Stimulated activated naive B cell treated with anti-CD40 and anti-IgM and Interleukin-4, amounts not matched to agents 10 μg/mL and 1 μg/mL and 100 μg/mL, for 72 hours (primary cell): ENCODE measurements at places on chromosomes 5 and 9.

- DNase-seq = no peak
Measured at GRCh38 chr5:125227333-125228095, 481.1 kb upstream of the ZNF608 start.

DNA sequence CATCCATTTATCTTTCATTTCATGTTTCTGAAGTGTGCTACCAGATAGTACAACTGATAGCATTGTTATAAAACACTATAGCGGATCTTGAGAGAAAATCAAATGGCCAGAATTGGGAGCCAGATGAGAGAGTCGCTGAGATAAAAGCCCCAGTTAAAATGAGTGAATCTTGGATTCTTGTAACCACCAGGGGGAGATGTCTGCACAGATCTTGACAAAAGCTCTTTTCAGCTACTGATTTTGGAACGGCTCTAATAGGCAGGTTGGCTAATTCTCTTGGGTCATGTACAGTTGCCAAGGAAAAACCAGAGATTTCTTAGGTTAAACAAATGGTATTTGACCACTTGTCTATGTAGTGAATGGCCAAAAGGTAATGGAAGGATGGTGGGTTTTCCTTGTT, 21.7 kb downstream of the F2RL2 start:
- DNase-seq = peak; percentile 7

DNA sequence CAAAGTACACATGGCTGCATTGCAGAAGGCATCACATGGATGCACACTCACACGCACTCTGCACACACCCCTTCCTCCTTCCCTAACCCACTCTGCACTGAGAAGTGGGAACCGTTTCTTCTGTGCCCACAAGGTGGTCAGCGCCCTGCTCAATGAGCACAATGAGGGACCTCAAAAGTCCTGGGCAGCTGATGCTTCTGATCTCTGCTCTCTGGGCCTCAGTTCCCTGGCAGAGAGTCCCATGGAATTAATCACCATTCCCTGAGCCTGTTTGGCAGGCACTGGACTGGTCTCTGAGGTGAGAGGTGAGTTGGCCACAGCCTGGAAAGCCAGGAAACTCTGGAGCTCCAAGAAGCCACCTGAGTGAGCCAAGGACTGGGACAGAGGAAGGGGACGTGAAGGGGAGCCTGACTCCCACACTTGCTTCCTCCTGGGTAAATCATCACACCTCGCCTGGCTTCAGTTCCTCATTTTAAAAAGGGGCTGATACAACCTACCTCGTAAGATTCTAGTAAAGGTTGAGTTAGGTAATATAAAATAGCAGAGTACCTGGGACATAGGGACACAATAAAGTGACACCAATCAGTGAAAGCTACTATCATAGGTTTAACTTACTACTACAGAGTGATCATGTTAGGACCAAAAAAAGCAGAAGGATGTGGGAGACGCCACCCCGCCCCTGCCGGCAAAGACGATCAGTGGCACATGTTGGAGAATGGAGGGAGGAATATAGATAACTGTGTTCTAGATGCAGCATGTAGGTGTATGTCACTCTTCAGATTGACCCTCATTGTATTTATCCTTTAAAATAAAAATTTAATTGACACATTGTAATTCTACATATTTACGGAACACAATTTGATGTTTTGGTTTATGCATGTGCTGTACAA, 21.1 kb upstream of the IGFBPL1 start:
- no peak for DNase-seq

DNA sequence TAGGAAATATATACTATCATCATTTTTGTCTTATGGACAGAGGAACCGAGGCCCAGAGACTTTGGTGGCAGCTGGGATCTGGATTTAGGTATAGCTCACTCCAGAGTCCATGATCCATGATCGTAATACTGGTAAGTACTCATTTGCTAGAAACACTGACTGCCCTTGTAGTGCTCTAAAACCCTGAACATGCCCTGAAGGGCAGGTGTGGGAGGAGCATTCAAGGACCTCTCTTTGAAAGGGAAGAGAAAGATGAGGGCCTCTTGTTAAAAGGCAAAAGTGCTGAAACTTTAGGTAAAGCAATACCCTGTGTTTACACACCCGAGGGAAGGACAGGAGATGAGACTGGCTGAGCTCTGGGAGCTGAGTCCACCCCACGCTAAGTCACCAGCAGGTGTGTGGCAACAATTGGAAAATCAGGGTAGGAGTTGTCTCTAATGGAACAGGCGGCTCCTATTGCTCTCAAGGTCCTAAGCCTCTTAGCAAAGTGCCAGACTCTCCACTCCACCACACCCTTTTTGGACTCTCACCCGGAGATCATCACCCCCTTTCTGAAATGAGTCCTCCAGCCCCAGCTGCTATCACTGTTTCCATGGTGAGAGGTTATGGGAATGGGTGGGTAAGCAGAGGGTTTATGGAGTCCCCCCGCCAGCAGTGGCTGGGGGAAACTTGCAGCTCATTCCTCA, 34.8 kb downstream of the TRPC7 start:
- DNase-seq = no peak

GRCh38 chr5:14767053-14767452, 102.5 kb downstream of the OTULIN start:
- no peak for DNase-seq

- DNase-seq = no peak
Measured at GRCh38 chr5:154198611-154199230, 8.2 kb downstream of the GALNT10 start.

GRCh38 chr5:96687812-96688453, 25.8 kb downstream of the CAST start:
- no peak for DNase-seq
